ENCODE measurements at places on chromosomes 6 and 20.

DNA sequence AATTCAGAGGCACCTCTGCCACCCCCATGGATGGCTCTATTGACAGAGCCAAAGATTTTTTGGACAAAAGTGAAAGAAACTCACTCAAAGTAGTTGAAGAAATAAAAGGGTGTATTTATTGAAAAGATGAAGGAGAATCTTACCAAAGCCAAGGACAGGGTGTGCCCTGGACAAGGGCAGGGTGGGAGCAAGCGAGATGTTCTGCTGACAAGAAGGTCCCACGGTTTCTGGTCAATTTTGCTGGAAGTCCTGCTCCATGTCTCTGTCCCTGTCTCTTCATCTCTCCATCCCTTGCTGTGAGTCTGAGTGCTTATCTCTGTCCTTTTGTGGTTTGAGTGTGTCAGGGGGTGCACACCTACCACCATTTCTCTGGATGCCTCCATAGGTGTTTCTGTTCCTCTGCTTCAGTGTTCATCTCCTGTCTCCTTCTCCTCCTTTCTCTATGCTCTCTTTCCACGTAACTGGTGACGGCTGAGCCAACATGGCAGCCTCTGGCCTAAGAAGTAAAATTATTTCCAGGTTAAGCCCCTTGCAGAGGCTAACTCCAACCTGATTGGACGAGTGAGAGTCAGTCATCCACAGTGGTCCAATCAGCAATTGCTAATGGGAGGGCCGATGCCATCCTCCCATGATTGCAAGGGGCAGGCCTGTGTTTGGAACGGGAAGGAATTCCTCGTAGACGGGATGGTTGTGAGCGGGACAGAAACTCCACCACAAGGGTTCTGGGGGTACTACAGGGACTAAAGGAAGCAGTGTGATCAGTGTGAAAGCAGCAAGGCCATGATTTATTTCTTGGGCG, 502.1 kb upstream of the CDH4 start:
- no peak for DNase-seq

- no peak for DNase-seq
Measured at GRCh38 chr6:116382587-116382986, 11.8 kb downstream of the DSE start.

DNA sequence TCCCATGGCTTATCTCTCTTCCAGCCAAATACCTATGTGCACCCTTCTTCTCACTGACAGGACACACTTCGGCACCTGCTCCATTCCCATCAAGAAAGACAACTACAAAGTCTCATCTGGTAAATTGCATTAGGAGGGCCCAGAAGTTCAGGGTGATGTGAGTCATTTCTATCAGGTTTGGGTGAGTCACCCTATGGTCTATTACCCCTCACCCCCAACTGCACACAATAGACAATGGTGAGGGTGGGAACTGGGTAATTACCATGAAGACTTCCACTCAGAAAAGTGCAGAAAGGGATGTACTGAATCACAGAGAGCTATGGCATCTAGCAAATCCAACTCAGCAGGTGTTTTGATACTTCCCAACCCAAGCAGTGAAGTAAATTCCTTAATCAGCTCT, 54.8 kb downstream of the OPN5 start:
- no peak for DNase-seq

GRCh38 chr20:22446613-22447446, 137.5 kb downstream of the FOXA2 start:
- no peak for DNase-seq

DNA sequence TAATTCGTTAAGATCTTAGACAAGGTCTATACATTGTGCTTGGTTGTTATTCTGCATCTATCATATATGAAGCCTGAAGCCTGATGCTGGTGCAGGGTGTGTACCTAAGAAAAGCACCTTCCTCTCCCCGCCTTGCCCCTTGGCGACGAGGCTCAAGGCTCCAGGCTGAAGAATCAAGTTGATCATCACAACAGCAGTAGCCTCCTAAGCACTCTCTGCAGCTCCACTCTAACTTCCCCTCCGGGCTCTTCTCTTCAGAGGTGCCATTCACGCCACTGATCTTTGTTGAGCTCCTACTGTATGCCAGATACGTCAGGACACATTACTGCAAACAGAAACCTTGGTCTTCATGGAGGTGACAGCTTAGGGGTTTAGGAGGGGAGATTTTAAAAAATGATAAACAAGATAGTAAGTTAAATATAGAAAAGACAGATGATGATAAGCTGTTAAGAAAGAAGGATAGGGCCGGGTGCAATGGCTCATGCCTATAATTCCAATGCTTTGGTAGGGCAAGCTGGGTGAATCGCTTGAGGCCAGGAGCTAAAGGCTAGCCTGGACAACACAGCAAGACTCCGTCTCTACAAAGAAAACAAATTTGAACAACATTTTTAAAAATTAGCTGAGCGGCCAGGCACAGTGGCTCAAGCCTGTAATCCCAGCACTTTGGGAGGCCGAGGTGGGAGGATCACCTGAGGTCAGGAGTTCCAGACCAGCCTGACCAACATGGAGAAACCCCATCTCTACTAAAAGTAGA, 38.4 kb upstream of the ZNF217 start:
- DNase-seq = no peak

DNA sequence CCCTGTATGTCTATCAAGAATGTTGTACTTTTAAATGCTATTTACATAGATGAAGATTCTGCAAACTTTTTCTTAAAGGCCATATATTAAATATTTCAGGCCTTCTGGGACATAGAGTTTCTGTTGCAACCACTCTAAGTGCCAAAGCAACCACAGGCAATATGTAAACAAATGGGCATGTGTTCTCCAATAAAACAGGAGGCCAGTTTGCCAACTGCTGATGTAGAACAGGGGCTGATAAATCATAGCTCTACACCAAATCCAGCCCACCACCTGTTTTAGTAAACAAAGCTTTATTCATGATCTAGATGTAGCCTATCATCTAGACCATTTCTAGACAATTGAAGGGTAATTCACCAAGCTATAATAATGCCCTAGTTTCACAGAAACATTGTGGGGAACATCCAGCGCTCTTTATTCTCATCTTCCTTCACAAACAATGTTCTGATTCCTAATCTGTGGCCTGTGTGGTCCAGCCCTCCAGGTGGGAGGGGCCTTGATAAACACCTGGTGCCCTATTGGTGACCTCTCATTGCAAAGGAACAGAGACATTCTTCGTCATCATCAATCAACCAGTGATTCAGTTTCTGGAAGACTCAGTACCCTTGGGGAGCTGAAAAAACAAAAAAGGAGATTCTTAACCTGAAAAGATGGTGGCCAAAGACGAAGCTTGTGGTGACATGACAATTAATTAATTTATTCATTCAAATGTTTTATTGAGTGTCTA, 80.2 kb downstream of the PREP start:
- no peak for DNase-seq

- DNase-seq = no peak
Measured at GRCh38 chr20:52172392-52173047, 19.1 kb downstream of the ZFP64 start.

GRCh38 chr6:22036275-22036674, 260.6 kb downstream of the PRL start:
- no peak for DNase-seq

DNA sequence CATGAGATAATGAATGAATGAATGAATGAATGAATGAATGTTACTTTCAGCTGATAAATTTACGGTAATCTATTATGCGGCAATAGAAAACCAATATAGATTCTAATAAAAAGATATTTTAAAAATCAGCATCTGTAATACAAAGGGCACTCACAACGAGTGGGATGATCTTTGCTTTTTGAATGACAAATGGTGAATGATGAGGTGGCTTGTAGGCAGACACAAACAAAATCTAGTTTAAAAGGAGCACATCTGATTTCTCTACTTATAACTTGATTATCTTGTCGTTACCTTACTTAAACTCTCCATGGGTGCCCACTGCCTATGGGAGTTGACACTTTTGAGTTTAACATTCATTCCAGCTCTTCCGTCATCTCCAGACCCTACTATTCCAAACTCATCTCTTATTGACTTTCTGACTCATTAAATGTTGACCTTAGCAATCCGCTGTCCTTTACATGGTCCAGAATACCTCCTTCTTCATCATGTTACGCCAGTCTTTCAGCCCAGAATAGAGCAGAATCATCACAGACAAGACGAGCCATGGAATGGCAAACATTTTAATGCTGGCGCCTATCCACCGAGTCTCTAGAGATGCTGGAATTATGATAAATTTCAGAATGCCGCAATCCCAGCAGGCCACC, 41.3 kb downstream of the NHLRC1 start:
- no peak for DNase-seq

GRCh38 chr6:111230351-111231089, 143.2 kb downstream of the SLC16A10 start:
- no peak for DNase-seq

DNA sequence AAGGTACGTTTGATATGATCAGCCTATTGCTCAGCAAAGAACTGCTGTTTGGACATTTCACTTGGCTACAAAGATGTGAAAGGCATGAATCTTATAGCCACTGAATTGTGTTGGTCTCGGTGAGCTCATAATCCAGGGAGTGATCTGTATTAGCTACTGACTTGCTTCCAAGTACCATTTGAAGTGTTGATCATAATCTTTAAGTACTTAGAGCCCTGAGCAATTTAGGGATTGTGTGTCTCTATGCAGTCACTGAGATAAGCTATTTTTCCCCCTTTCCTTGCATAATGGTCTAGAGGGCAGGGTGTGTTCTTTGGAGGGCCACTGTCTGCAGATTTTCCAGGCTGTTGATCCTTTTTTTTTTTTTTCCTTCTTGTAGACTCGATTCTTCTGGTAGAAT, 393.6 kb downstream of the ESR1 start:
- no peak for DNase-seq

GRCh38 chr6:93604951-93605350, 185.6 kb upstream of the EPHA7 start:
- no peak for DNase-seq

GRCh38 chr20:56454754-56455153, 13.7 kb upstream of the RTF2 start:
- DNase-seq = no peak

Measured in astrocyte of the cerebellum (primary cell).